ENCODE measurements at places on chromosomes 2 and 18.

- DNase-seq = no peak
Measured at GRCh38 chr18:14767474-14767873, 19.5 kb downstream of the ANKRD30B start.

DNA sequence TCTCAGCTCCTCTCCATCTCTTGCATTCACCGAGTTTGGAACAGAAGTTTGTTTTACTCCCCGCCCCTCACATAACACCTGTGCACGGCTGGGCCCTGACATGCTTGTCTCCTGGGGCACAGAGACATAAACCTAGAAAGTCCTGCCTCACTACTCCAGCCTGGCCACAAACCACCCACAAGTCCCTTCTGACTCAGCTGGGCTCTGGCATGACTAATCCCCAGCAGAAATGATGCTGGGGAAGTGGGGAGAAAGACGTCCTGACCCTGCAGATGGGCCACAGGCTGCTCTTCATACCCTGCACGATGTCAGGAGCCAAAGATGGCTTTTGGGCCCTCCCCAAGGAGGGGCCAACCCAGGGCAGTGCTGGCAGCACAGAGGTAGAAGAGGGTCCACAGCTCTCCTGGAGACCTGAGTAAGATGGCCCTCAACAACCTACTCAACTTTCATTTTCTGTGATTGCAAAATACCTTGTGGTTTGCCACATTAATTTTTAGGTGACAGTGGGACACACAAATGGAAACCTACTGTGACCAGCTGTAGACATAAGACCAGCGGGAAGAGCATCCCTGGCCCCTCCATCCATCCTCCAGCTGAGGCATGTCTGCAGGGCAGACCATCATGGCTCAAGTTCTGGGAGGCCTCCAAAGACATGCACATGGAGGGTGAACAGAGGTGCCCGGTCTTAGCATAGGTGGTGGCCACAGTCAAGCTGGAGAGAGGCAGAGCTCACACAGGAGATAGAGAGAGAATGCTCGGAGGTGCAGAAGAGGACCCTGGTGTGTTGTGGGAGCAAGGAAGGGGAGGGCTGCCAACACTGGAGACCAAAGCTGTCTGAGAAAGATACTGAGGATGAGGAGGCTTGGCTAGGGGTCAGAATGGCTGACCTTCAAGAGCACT lies 40.0 kb downstream of the DNMT3A start:
- peak; percentile 87 for DNase-seq

GRCh38 chr18:37563931-37564392 lies 1.6 kb downstream of the CELF4 start:
- no peak for DNase-seq

GRCh38 chr2:86695053-86695691 lies 24.9 kb upstream of the RMND5A start:
- DNase-seq = no peak

GRCh38 chr2:2293527-2294089 lies 37.5 kb downstream of the MYT1L start:
- no peak for DNase-seq

- DNase-seq = no peak
Measured at GRCh38 chr2:141015341-141016047, 1115.3 kb downstream of the LRP1B start.

DNA sequence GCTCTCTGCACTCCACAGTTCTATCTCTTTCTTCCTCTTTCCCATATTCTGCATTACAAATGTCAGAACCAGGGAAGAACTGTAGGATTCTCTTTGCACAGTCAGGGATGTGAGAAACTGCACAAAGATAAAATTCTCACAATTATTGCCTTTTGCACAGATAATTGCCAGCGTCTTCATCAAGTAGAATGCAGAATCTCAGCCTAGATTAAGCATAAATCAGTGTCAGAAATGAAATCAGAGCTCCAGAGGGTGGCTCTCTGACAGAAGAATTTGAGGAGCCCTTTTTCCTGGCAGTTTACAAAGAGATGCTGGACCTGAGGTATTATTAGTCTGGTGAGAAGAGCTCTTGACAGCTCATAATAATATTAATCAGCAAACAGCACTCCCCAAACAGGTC lies 173.1 kb downstream of the PTH2R start:
- DNase-seq = no peak

- no peak for DNase-seq
Measured at GRCh38 chr2:75162259-75162658, 37.1 kb downstream of the TACR1 start.

GRCh38 chr2:42828487-42829425 lies 36.4 kb upstream of the HAAO start:
- peak; percentile 81 for DNase-seq

GRCh38 chr2:127577973-127578372 lies 42.5 kb downstream of the MYO7B start:
- peak; percentile 9 for DNase-seq

DNA sequence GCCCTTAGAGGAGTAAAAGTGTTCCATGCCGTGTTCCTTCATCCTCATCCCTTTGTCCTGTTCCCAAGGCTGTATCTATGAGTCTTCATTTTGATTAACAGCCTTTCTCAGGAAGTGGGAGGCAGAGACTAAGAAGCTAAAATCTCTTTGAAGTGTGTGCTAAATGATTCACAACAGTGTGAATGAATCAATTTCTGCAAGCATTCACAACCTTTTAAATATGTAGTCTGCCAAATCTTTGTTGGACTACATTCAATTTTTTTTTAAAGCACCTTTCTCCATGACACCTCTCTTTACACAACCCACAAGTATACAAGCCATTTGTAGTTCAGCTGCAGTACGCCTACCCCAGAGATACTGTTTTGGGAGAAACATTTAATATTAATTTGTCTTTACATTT lies 408.6 kb upstream of the FANCL start:
- no peak for DNase-seq

DNA sequence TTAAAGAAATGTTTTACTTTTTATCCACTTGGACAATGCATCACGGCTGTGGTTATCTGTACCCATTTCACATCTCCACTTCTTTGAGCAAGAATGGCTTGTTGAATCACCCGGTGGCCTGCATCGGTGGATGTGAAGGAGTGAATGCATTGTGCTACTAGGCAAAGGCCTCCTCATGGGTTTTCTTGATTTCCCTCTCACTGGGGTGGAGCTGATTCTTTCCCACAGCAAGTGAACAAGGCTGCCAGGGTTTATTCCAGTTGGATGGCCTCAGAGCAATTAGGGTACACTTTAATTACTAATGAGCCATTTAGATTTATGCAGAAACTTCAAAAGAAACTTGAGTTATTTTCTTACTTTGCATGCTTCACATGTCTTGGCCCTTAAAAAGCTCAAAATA lies 387.1 kb downstream of the RND3 start:
- DNase-seq = no peak

DNA sequence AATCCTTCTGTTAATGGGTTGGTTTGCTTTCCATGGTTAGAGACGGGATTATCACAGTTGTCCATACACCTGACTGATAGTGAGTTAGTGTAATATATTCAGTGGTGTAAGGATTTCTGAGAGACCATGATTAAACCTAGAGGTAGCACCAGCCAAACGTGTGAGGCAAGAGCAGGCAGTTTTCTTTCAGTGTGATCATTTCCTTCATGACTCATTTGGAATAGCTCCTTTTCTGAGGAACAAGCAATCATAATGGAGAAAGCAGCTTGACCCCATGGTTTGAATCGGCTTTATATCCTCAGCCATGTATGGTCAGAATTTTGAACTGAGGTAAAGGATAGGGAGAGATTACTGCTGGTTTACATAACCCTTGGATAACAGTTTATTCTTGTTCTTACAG lies 2.9 kb downstream of the MXD1 start:
- no peak for DNase-seq

GRCh38 chr2:184577743-184578142 lies 20.6 kb upstream of the ZNF804A start:
- no peak for DNase-seq

- peak; percentile 36 for DNase-seq
Measured at GRCh38 chr2:144330951-144331673, 188.8 kb downstream of the ZEB2 start.

- DNase-seq = no peak
Measured at GRCh38 chr2:232384466-232384865, 5.9 kb downstream of the ALPP start.

DNA sequence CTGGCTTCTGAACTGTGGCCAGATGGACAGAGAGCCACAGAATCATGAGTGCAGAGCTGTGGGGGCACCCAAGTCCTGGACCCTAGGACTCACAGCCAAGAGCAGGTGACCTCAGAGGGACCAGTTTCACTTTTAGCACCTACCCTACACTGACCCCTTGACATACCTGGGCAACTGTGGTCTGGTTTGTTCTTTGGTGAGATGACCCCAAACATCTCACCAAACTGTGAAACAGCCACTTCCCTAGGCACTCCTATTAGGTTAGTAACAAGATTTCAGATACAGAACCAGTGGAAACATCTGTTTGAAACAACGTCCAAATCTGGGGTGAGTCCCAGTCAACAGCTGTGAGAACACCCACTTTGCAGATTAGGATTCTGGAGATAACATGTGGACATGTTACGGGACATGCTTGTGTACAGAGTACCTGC lies 1.9 kb upstream of the ZFP36L2 start:
- no peak for DNase-seq

GRCh38 chr2:20439193-20439475 lies 7.7 kb upstream of the RHOB start:
- DNase-seq = no peak

- no peak for DNase-seq
Measured at GRCh38 chr2:554444-554843, 122.8 kb downstream of the TMEM18 start.

DNA sequence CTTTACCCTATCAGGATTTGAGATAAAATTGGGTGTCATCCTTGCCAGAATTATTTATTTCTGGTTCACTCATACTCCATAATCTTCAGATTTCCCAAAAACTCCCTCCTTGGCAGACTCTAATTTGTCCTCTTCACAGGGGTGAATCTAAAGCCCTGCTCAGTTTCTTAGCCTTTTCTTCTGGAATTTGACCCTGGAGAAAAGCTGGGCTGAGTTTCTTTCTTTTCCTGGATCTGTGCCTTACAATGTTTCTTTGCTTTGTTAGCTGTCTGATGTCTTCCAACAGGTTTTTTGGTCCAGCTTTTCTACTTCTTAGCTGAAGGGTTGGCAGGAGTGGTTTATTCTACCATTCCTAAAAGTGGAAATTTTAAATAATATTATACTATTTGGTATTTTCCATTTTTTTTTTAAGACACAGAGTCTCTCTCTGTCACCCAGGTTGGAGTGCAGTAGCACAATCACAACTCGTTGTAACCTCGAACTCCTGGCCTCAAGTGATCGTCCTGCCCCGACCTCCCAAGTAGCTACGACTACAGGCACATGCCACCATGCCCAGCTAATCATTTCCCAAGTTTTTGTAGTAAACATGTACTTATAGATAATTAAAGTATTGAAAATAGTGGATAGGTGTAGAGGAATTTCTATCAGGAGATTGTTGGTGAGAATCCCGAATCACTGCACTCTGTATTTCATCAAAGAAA lies 138.4 kb upstream of the TWIST2 start:
- DNase-seq = no peak

DNA sequence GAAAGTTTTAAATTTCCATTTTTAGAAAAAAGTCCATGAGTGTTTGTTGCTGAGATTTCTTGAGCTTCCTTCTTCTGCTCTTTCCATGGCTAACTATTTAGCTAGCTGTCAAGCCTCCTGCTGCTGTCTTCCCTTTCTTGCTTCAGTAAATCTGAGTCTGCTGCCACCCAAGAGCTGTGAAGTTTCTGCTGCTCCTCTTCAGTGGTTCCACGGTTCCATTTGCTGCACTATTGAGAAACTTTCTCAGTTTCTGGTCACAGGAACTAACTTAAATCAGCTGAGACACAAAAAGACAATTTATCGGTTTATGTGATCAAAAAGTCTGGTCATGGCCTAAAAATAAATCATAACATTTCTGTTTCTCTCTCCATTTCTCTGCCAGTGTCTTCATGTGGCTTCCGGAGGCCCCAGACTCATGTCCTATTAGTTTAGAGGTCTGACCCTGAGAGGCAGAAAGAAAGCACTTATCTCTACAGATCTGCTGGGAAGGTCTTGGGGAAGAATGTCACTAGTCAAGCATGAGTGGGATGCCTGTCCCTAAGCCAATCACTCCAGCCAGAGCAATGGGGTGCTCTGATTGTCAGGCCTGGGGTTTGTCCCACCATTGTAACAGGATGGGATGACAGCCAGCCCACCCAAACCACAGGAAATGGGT lies 73.0 kb upstream of the ARL4C start:
- no peak for DNase-seq

GRCh38 chr2:57443973-57444521 lies 602.6 kb upstream of the VRK2 start:
- DNase-seq = no peak

DNA sequence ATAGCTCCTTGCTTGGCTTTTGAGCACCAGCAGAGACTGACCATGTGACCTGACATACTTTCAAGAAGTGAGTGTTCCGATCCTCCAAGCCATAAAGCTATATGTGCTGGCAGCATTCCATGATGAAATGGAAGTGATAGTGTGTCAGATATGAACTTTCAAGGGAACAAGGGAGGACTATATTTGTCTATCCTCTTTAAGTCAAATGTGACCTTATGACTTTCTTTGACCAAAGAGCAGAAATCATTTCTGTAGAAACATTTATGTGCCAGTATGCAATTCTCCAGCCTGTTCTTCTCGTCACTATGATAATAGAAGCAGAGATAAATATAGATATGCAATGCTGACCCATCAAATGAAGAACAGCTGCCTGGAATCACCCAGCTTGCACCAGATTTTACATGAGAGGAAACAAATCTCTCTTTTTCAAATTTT lies 14.4 kb downstream of the HYCC2 start:
- DNase-seq = no peak

GRCh38 chr2:191401287-191401686 lies 156.1 kb downstream of the MYO1B start:
- DNase-seq = no peak

GRCh38 chr2:102737431-102737830 lies 24.4 kb upstream of the TMEM182 start:
- no peak for DNase-seq

DNA sequence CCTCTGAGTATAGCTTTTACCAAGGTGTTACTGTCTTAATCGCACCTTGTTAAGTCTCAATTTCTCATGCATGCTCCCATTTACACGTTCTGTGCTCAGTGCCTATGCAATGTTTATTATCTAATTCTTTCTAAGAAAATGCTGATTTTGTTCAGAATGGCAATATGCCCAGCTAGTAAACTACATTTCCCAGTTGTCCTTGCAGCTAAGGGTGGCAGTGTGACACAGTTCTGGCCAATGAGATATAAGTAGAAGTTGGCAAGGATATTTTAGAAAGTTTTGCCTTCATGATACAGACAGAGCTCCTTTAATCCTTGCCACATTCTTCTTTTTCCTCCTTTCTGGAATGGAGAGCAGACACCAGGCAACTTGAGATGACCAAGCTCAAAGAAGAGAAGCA lies 45.3 kb downstream of the POLE4 start:
- DNase-seq = no peak

- no peak for DNase-seq
Measured at GRCh38 chr18:13354402-13354801, 135.8 kb downstream of the LDLRAD4 start.

- no peak for DNase-seq
Measured at GRCh38 chr18:31721601-31722000, 37.2 kb upstream of the B4GALT6 start.

Measured in activated T-cell treated with anti-CD3 and anti-CD28 coated beads, Interleukin-2, amount 50 U/mL, for 48 hours (primary cell).